ENCODE measurements at places on chromosomes 7 and 10.

GRCh38 chr10:22103701-22104470 is 100.4 kb upstream of the DNAJC1 start:
- no peak for DNase-seq

DNA sequence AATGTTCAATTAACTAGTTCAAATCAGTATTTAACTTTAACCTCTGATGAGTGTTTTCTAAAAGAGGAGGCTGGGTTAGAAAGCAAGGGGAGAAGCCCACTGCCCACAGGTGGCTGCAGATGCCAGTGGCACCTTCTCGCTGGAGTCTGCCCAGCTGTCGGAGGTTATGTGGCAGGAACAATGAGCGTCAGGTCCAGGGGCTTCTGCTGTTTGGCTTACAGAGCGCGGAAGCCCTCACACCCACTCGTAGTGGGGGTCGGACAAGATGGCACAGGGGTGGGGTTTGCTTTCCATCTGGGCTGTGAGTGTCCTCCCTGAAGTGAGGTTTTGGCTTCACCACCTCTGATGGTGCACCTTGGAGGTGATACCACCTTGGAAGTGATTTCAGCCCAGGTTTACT is 8.5 kb downstream of the DYNC2I1 start:
- DNase-seq, result no peak

DNA sequence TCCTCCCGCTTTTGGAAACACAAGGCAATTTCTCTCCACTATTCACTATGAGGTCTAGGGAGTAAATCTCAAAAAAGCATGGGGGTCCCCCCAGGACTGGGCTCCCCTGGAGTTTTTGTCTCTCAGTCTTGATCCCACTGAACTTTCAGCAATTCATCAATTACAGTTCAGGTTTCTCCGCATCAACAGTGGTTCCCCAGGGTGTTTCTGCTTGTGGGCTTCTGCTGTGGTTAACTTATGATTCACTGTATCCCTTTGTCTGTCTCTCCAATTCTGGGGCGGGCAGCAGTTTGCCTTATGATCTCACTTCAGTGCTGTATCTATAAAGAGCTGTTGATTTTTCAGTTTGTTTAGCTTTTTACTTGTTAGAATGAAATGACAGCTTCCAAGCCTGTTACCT is 142.6 kb upstream of the CDC14C start:
- DNase-seq, result no peak

- no peak for DNase-seq
These were observed 25.6 kb upstream of the CD36 start for GRCh38 chr7:80612880-80613279.
